ENCODE measurements at places on chromosomes 3 and 15.

DNA sequence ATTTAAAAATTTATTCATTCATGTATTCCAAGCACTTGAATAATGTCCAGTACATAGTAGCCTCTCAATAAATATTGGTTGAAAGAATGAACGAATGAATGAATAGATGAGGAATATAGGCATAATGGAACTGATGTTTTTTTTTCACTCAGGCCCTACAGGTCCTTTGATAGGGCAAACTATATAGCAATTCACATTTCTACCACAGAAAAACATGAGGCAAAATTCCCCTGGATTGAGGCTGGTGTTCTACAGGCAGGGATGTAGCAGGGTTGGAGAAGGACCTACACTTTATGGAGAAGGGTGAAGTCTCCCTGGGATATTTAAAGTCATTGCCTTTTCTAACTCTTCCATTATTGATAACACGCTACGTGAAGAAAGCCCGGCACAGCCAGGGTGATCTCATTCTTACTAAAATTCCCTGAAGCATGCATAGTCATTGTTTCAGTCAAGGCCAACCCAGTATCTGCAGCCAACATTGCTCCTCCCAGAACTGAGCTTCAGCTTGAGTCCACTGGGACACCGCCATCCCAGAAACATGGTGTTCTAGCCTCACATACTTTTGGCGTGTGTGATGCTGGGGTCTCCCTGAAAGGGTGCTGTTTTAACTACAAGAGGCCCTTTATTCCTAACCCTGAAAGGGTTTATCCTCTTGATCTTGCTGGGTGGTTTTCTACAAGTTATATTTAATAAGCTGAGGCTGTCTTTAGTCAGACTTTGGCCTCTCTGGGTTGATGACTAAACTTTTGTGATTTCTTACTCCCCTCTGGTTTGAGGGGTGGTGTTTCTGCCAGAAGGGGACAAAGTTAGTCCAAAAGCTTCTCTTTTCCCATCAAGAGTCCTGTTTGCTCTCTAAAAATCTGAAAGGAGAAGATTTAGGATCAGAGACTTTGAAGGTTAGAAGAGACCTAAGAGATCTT is 25.9 kb upstream of the FBN1 start:
- DNase-seq: no peak

GRCh38 chr3:150240891-150241290 is 167.2 kb upstream of the TSC22D2 start:
- no peak for DNase-seq

DNA sequence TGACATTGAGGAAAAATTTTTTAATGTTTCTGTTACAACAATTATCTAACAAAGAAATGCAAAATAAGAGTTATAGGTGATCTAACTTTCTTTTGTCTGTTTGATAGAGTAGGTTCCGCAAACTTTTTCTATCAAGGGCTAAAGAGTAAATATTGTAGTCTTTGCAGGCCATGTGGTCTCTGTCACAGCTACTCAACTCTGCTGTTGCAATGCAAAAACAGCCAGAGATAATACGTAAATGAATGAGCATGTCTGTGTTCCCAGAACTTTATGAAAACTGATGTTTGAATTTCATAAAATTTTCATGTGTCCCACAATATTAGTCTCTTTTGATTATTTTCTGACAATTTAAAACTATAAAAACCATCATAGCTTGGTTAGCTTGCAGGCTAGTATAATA is 73.3 kb downstream of the SLC24A1 start:
- no peak for DNase-seq

GRCh38 chr3:4261406-4261805 is 41.8 kb upstream of the SETMAR start:
- DNase-seq: no peak

DNA sequence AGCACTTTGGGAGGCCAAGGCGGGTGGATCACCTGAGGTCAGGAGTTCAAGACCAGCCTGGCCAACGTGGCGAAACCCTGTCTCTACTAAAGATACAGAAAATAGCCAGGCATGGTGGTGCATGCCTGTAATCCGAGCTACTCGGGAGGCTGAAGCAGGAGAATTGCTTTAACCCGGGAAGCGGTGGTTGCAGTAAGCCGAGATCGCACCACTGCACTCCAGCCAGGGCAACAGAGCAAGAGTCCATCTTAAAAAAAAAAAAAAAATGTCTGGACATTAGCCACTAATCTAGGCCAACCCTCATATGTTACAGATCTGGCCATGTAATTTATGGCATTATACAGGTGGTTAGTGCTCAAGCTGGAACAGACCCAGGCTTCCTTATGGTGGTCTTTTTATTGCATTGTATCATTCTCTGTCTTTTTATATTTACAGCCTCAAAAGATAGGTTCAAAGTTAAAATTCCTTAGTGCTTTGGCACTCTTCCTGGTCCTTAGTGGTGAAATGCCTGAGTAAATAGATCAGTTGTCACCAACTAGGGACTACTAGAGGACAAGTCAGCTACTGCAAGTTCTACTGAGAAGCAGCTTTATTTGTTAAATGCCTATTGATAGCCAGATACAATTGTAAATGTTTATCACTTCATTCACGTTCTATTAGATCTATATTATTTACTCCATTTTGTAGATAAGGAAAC is 16.0 kb downstream of the STARD9 start:
- DNase-seq: no peak

DNA sequence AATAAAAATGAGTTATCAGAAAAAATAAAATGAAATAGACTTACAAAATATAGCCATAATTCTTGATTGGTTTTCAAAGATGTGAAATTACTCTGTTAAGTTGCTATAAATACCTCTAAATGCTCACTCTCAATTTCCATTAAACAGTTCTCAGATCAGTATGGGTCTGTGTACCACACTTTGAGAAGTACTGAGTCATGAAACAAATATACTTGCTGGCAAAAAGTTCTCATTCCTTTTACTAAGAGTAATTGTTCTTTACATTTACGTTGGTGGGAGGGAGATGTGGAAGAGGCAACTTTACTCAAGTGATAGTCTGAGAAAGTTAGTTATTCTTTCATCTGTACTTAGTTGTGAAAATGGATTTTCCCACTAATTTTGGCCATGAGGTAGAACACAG is 96.3 kb downstream of the ZNF385D start:
- no peak for DNase-seq

- no peak for DNase-seq
Measured at GRCh38 chr3:32423956-32424557, 32.4 kb downstream of the CMTM7 start.

DNA sequence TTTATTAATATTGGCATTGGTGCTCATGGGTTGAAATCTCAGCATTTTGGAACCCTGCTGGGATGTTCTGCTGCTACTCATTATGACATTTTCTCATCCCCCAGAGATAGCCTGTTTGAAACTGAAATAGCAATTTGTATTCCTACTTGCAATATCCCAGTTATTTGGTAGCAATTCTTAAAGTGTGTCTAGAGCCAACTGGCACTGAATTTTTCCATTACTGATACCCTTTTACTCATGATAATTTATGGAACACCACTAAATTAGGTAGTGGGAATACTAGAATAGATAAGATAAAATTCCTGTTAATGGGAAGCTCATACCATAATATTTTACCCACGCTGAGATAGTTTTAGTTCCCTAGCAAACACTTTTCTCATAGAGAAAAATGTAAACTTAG is 309.3 kb downstream of the SV2B start:
- DNase-seq: no peak

GRCh38 chr15:88981244-88982215 is 68.4 kb upstream of the MFGE8 start:
- no peak for DNase-seq

DNA sequence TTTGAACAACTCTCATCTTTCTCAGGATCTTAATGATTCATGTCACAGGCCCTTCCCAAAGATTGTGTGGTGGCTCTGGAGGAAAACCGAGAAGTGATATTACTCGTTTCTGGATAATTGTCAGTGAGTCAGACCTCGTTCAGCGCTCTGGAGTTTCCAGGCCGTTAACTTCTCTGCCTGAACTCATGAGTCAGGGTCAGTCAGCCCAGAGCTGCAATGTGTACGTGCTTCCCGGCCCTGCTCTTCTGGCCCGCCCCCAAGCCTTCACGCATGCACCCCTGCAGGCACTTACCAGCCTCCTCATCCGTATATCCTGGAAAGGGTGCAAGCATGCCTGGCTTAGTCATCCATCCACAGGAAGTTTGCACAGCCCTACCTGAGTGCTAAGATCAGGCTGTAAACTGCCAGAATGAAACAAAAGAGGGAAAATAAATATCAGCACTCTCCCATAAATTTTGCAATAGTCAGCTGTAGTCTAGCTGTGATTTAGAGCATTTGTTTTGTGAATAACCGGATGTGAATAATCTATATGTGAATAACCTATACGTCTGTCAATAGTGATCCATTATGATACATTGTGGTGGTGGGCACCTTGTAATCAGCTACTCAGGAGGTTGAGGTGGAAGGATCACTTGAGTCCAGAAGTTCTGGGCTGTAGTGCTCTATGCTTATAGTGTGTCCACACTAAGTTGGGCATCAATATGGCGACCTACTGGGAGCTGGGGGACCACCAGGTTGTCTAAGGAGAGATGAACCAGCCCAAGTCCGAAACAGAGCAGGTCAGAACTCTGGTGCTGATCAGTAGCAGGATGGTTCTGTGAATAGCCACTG is 35.3 kb upstream of the SEMA4B start:
- peak; percentile 44 for DNase-seq

DNA sequence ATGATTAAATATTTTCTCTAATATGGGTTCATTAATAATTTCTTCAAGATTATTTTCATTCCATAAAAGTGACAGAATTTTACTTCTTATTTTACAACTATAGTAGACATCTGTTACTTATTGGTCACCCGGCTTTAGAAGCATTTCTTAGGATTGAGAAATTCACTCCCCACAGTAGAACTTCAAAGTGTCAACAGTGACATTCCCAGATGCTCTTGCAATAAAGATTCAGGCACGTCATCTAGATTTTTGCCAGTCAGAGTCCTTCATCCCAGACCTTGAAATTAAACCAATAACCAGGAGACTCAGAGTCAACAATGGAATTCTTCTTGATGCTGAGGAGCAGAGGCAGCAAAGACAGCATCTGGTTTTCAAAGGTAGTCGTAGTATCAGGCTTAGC is 190.8 kb downstream of the VGLL3 start:
- no peak for DNase-seq

GRCh38 chr15:73550190-73550589 is 83.0 kb downstream of the NPTN start:
- no peak for DNase-seq

- no peak for DNase-seq
Measured at GRCh38 chr3:138696666-138697370, 88.2 kb downstream of the FAIM start.

DNA sequence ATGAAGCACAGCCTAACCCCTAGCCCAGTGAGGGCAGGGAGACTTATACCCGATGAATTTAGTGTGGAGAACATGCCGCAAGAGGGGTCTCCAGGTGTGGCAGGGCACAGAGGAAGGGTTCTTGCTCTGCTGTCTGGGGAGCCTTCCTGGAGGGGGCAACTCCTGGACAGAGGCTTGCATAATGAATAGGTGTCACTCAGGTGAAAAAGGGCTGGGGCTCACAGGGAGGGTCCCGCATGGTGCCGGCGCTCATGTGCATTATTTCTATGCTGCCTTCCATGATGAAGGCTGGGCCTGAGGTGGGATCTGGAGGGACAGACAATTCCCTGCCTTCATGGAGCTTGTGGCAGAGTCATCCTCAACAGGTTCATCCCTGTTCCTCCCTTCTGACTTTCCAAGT is 51.5 kb downstream of the ITGA11 start:
- DNase-seq: no peak

GRCh38 chr3:99674086-99674789 is 35.8 kb downstream of the COL8A1 start:
- DNase-seq: no peak

DNA sequence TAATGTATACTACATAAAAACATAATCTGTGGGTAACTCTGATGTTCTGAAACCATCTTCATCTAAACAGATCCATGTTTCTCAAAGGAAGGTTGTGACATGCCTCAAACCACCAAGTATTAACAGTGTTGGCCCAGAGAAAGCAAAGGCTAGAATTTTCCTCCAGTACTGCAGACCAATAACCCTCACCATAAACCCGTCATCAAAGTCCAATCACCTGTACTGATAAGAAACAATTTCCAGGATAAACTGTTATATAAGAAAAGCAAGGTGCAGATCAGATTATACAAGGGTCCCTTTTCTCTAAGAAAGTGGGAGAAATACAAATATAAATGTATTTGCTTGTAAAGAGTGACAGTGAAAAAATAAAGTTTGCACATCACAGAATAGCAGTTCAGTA is 32.3 kb downstream of the TBC1D2B start:
- no peak for DNase-seq

DNA sequence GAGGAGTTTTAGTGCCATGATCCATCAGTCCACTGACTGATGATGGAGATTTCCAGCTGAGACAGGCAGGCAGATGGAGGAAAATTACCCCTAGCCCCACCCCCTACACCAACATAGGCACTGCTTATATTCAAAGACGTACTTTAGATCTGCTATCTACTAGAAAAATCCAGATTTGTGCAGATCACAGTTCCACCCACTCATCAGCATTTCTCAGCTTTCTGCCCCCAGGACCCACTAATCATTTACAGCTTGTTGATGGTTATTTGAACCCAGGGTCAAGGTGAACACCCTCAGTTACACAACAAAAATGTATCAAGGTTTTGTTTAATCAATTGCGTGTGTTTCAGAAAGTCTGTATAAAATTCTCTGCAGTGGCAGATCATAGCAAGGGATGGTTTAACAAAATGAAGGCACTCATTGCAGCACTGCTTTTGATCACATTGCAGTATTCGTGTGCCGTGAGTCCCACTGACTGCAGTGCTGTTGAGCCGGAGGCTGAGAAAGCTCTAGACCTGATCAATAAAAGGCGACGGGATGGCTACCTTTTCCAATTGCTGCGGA is at the start of gene HRG:
Gene HRG, plus strand, starts transcription at position 390 of the 564 bp plus-strand sequence. Its CDS starts 18 bp downstream, at position 408.
- DNase-seq: no peak

DNA sequence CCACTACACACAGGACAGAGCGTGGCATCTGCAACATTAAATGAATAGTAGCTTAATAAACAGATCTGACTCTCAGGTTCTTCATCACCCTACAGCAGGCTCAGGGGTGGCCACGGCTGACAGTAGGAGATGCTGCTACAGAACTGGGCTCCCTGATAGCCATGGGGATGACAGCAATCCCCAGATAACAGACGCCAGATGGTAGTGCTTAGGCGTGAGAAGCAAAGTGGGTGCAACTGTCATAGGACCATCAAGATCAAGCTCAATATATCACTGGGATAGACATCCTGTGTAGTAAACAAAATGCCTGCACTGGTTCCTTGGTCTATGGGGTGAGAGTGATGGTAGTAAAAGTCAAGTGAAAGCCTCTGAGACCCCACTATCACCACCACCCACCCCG is 2.6 kb upstream of the TPRA1 start:
- no peak for DNase-seq
